ENCODE measurements at places on chromosomes 6 and 20. TPM values are rescaled to one million over a fixed set of nuclear protein-coding genes. Genes with fewer than 3 reads are reported as not detected.

The NHSL1 gene
- 15.4 TPM for total RNA-seq

The TMEM74B gene
- 4.3 TPM for total RNA-seq

The DNMT3B gene
- 0.96 TPM for total RNA-seq

The FAM217B gene
- total RNA-seq, result 13.4 TPM

- no peak overlapping the region for H3K4me3 ChIP-seq
- no peak overlapping the region for H3K27ac ChIP-seq
- no peaks in the 10 kb centered on the region for H3K27me3 ChIP-seq
- H3K36me3 ChIP-seq, result no peaks in the 10 kb centered on the region
- no peak for DNase-seq
Observed at GRCh38 chr6:31918069-31918720, 9.3 kb upstream of the C2 start.

DNA sequence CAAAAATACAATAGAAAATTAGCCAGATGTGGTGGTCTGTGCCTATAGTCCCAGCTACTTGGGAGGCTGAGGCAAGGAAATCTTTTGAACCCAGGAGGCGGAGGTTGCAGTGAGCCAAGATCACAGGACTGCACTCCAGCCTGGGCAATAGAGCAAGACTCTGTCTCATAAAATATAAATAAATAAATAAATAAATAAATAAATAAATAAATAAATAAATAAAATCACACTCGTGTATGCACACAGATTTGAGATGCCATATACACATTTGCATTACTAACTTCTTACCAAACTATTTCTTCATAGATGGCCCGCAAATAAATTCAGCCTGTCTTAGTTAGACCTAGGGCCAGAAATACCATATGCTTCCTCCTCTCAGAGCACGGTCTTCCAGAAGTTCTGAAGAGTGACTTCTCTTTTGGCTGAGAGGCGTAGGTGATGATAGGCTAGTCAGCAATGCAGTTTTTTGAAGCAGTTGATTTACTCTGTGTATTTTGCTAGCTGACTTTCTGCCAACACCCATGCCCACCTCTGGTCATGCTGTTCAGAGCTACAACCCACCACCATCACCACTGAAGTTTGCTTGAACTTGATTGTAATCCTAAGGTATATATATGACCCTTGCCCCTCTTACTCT is 150.1 kb downstream of the SASH1 start:
- H3K36me3 ChIP-seq, result no peaks in the 10 kb centered on the region
- peaks cover 6% of the 10 kb centered on the region for H3K4me1 ChIP-seq
- H3K27me3 ChIP-seq, result no peaks in the 10 kb centered on the region
- no peak overlapping the region for H3K4me3 ChIP-seq
- peak overlapping the region; percentile 80 for H3K27ac ChIP-seq

GRCh38 chr6:166754218-166755030 is 127.4 kb upstream of the RPS6KA2 start:
- H3K27me3 ChIP-seq, result no peaks in the 10 kb centered on the region
- H3K4me1 ChIP-seq, result no peaks in the 10 kb centered on the region
- DNase-seq, result no peak
- H3K36me3 ChIP-seq, result no peaks in the 10 kb centered on the region
- H3K27ac ChIP-seq, result no peak overlapping the region
- H3K4me3 ChIP-seq, result no peak overlapping the region

GRCh38 chr6:52187098-52187497 is 923 bp downstream of the IL17A start:
- no peaks in the 10 kb centered on the region for H3K36me3 ChIP-seq
- H3K27me3 ChIP-seq, result no peaks in the 10 kb centered on the region
- H3K27ac ChIP-seq, result no peak overlapping the region
- no peak overlapping the region for H3K4me3 ChIP-seq
- DNase-seq, result no peak

DNA sequence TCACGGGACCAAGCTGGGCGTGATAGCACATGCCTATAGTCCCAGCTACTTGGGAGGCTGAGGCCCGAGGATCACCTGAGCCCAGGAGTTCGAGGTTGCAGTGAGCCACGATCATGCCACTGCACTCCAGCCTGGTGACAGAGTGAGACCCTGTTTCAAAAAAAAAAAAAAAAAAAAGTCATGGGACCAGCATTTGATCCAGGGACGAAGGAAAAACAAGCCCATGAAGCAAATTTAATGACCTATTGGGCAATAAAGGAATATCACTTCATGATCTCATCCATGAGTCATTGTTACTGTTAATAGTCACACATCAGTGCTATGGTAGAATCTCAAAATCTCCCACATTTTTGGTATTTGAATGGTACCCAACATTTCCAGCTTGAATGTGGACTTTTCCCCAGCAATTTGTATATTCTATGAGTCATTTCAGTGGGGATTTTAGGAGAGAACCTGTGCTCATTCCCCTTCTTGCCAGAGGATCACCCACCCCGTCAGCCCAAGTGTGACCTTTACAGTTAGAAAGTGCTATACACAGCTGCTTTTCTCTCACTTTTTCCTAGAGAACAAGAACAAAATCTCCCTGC is 8.5 kb upstream of the SOD2 start:
- H3K4me1 ChIP-seq, result no peaks in the 10 kb centered on the region
- H3K4me3 ChIP-seq, result no peak overlapping the region
- H3K27me3 ChIP-seq, result no peaks in the 10 kb centered on the region

DNA sequence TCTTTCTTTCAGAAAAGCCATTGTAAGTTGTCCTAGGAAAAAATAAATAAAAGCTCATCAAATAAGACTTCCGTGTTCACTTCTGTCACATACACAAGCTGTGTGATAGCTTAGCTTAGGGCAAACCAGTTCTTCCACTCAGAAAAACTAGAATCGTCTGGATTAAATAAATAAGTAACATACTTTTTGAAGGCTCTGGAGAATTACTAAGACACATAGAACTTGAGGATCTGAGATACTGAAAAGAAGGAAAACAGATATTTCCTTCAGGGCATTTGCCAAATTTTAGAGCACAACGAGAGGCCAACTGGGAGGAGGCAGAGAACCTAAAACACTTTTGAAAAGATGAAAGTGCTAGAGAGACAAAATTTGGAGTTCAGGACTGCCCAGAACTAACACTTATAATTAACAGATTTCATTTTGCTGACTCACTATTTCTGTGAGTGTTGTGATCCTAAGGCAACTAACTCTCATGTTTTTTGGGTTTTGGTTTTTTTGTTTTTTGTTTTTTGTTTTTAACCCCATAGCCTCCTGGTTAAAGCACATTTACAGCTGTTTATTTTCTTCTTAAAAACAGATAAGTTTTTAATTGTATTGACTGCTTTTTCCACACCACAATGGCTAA is 38.7 kb upstream of the THEMIS start:
- no peaks in the 10 kb centered on the region for H3K27me3 ChIP-seq
- no peaks in the 10 kb centered on the region for H3K4me1 ChIP-seq
- peak overlapping the region; percentile 52 for H3K27ac ChIP-seq
- H3K4me3 ChIP-seq, result no peak overlapping the region
- H3K36me3 ChIP-seq, result no peaks in the 10 kb centered on the region

GRCh38 chr20:21315138-21315537 is 12.0 kb downstream of the XRN2 start:
- no peaks in the 10 kb centered on the region for H3K27me3 ChIP-seq
- no peaks in the 10 kb centered on the region for H3K4me1 ChIP-seq
- no peak for DNase-seq
- H3K27ac ChIP-seq, result no peak overlapping the region

- H3K27me3 ChIP-seq, result no peaks in the 10 kb centered on the region
- no peak for DNase-seq
- no peaks in the 10 kb centered on the region for H3K36me3 ChIP-seq
- H3K4me1 ChIP-seq, result no peaks in the 10 kb centered on the region
Observed at GRCh38 chr6:133568970-133569889, 319.7 kb upstream of the TCF21 start.

GRCh38 chr6:12118607-12119006 is 106.5 kb downstream of the HIVEP1 start:
- no peaks in the 10 kb centered on the region for H3K27me3 ChIP-seq
- H3K4me3 ChIP-seq, result no peak overlapping the region
- H3K36me3 ChIP-seq, result no peaks in the 10 kb centered on the region
- no peaks in the 10 kb centered on the region for H3K4me1 ChIP-seq

- peak overlapping the region; percentile 83 for H3K4me3 ChIP-seq
- H3K4me1 ChIP-seq, result peaks cover 4% of the 10 kb centered on the region
- peak overlapping the region; percentile 99 for H3K27ac ChIP-seq
- no peak for DNase-seq
- H3K36me3 ChIP-seq, result no peaks in the 10 kb centered on the region
Observed at GRCh38 chr6:30741789-30742315, 635 bp downstream of the FLOT1 start.

- no peak overlapping the region for H3K4me3 ChIP-seq
- no peaks in the 10 kb centered on the region for H3K36me3 ChIP-seq
- no peak overlapping the region for H3K27ac ChIP-seq
- no peak for DNase-seq
- H3K4me1 ChIP-seq, result no peaks in the 10 kb centered on the region
Observed at GRCh38 chr6:29674008-29674407, 6.9 kb downstream of the ZFP57 start.

DNA sequence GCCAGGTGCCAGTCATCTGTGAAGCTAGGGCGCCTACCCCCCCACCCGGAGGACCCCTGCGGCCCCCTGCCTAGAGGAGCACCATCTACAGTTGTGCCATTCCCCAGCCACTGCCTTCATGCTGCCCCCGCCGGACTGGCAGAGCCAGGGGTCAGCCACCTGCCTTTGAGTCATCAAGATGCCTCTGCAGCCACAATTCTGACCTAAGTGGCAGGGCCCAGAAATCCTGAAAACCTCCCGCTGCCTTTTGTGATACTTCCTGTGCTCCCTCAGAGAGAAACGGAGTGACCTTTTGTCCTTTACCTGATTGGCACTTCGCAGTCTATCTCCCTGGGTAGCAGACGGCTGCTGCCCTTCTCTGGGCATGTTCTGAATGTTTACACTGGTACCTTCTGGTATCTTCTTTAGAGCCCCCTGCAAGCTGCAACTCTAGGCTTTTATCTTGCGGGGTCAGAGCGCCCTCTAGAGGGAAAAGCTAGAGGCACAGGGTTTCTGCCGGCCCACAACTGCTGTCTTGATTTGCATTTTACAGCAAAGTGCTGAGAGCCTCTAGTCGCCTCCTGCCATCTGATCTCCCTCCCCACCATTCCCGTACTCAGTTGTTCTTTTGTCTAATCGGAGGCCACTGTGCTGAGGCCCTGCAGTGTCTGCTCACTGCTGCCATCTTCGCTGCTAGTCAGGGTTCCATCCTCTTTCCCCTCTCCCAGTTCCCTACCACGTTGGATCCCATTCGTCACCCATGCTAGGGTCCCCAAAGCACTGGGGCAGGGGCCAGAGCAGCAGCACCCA is 26.9 kb downstream of the SPATA2 start:
- no peak overlapping the region for H3K27ac ChIP-seq
- peaks cover 3% of the 10 kb centered on the region for H3K4me1 ChIP-seq
- H3K4me3 ChIP-seq, result no peak overlapping the region
- peaks cover 5% of the 10 kb centered on the region for H3K36me3 ChIP-seq
- no peaks in the 10 kb centered on the region for H3K27me3 ChIP-seq
- DNase-seq, result peak; percentile 50

Data from breast epithelium (tissue), 4 donors.